ENCODE measurements at places on chromosomes 5 and 9.

GRCh38 chr9:124257070-124257843 lies 492 bp upstream of the NEK6 start:
- no peak for DNase-seq

DNA sequence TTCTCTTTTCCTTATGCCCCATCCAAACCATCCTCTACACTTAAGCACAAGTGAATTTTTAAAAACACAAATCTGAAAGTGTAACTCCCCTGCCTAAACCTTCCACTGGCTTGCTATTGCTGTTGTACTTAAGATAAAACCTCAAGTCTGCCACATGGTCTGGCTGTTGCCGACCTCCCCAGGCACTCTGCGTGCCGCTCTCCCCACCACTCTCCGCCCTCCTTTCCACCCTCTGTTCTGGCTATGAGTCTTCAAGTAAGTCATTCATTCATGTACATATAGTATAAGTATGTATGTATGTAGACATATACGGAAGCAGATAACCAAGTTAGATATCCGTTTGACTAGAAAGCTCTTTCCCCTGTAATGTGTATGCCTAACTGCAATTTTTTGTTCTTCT lies 94.7 kb upstream of the ANKRD55 start:
- no peak for DNase-seq

GRCh38 chr5:31554552-31554951 lies 22.5 kb downstream of the C5orf22 start:
- no peak for DNase-seq

GRCh38 chr5:129098488-129099183 lies 4.1 kb downstream of the ISOC1 start:
- DNase-seq = no peak

DNA sequence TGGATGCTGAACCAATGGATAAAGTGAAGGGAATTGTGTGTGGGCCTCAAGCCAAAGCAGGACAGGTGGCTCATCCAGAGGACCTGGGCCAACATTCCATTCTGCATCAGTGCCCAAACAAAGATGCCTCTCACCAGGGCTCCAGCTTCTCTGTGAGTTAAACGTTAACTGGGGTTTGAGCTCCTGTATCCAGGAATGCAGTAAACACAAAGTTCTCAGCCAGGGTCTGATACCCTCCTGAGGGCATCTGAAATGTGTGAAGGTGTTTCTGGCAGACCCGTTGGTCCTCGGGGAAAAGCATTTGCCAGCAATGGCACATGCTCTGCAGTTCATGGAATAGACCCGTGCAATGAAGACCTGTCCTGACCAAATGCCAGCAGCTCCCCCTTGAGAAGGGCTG lies 33.9 kb upstream of the AOPEP start:
- DNase-seq = no peak

- DNase-seq = no peak
Measured at GRCh38 chr5:103915081-103915480, 352.5 kb upstream of the NUDT12 start.

DNA sequence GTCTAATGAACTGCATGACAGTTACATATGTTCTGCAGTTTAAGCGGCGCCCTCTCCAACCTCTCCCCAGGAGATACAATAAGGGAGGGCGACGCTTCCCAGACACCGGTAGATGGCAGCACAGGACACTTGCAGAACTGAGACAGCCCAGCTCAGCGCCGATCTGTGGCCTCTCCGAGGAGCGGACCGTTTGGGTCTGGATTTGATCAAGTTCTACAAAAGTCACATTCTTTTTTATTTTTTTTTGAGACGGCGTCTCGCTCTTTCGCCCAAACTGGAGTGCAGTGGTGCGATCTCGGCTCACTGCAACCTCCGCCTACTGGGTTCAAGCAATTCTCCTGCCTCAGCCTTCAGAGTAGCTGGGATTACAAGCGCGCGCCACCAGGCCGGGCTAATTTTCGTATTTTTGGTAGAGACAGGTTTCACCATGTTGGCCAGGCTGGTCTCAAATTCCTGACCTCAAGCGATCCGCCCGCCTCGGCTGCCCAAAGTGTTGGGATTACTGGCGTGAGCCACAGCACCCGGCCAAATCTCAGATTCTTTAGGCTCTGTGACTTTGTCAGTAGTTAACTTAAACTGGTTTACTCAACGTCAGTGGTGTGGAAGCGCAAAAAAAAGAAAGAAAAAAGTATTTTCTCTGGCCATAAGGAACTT lies 1.4 kb upstream of the ATOSB start:
- DNase-seq = peak; percentile 80

- DNase-seq = no peak
Measured at GRCh38 chr5:137754961-137755762, 999 bp upstream of the HNRNPA0 start.

Data from thoracic aorta (tissue), 2 donors.